Hepatocyte (in vitro differentiated cells): ENCODE measurements at places on chromosomes 1 and 21.
A peak's percentile ranks its signal among the peaks of the same experiment; 100 is the strongest.

DNA sequence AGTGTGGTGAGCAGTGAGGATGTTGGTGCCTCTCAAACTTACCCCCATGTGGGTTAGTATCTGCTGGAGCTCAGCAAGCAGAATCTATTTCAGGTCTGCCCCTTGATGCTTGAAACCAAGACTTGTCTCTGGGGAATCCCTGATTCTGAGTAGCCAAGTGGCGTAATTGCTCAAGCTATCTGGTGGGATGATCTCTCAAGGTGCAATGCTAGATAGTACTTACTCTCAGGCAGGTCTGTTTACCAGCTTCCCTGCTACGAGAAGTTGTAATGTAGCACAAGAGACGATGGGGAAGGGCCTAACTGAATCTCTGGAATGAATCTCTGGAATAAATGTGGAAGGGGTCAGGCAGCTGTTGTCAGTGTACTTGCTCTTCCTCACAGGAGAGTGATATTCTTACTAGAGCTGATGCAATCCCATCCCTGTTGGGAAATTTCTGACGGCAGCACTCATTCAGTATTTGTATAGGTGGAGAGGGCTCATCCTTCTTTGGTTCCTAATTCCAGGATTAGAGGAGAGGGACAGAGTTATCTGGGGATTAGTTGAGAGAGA lies 65.4 kb downstream of the MACF1 start:
- peak; percentile 37 for DNase-seq

- DNase-seq, result no peak
Measured at GRCh38 chr1:60936591-60937342, 145.6 kb upstream of the NFIA start.

GRCh38 chr1:109990302-109990653 lies 5.7 kb downstream of the AHCYL1 start:
- DNase-seq, result no peak

DNA sequence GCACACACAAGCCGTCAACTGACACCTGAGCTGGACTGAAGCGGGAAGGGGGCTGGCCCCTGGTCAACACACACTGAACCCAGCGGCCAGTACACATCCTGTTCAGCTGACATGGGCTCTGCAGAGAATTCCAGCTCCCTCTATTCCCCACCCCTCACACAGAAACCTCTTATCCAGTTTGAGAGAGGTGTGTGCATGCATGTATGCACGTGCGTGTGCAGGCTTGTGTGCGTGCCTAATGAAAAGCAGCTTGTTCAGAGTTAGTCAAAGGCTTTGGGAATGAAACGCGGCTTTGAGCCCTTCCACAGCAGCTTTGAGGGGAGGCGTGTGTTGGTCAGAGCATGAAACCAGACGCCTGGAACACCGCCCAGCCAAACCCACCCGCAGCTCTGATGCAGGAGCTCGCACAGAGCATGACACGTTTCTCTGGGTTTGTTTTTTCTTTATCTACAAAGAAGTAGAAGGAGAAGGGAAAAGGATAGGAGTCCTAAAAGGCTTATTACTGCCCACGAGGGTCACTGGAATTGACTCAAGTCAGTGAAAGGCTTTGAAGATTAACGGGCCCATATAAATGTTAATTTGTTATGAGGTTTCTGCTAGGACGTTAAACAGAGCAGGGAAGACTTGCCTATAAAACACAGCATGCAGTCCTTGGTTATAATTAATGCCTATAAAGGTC lies 184.2 kb downstream of the ETS2 start:
- DNase-seq, result peak; percentile 88

- DNase-seq, result no peak
Measured at GRCh38 chr1:147214842-147215539, 10.1 kb downstream of the FMO5 start.

DNA sequence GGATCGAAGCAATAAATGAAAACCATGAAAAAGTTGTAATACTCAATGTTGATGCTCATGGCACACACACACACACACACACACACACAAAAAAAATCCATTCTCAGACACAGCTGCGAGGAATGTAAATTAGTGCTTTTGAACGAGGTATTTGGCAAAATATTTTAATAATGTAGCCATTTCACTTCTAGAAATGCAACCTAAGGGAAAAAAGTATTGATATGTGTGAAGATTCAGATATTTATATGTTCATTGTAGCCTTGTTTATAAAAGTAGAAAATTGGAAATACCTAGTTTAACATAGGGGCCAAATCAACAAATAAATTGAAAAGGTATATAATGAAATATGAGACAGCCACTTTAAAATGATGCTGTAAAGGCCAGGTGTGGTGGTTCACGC lies 3.8 kb downstream of the PLEKHA6 start:
- DNase-seq, result no peak

- DNase-seq, result no peak
Measured at GRCh38 chr1:176670853-176671252, 207.9 kb downstream of the PAPPA2 start.

DNA sequence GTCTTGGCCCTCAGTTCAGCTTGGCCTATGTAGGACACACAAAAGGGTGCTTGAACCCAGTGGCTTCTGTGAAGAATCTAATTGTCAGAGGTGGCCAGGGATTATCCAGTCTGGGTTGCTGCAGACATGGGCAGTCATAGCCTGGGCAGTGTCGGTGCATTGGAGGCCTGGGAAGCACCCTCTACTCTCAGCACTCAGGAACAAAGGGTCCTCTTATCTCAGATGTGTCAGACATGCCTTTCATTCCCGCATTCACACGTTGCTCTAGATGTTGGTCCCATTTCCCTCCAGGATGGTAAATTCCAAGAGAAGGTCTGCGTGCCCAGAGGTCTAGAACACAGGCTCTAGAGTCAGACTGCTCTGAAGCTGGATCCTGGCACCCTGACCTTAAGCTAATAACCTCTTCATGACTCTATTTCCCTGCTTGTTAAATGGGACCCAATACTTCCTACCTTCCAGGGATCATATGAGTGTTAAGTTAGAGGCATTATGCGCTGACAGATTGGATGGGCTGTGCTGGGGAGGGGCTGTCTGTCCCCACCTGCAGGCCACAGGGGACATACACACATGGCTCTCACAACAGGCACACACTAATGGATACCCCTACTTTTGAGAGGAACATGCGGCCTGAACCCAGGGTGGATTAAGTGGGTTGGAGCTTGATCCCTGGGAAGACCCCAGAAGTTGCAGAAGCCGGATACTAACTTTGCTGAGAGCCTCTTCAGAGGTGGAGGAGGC lies 16.5 kb upstream of the EDN2 start:
- DNase-seq, result no peak

DNA sequence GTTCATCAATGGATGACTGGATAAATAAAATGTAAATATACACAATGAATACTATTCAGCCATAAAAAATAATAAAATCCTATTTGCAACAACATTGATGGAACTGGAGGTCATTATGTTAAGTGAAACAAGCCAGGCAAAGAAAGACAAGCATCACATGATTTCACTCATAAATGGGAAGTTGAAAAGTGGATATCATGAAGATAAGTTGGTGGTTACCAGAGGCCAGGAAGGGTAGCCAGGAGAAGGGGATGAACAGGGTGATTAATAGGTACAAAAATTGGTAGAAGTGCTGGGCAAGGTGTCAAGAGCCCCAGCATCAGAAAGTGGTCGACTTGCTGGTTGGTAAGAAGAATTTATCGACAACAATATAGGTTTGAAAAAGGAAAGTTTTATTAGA lies 1.3 kb upstream of the PARK7 start:
- DNase-seq, result no peak

- no peak for DNase-seq
Measured at GRCh38 chr1:184417916-184418315, 31.1 kb downstream of the C1orf21 start.

GRCh38 chr1:7931446-7931812 lies 9.2 kb downstream of the TNFRSF9 start:
- no peak for DNase-seq

DNA sequence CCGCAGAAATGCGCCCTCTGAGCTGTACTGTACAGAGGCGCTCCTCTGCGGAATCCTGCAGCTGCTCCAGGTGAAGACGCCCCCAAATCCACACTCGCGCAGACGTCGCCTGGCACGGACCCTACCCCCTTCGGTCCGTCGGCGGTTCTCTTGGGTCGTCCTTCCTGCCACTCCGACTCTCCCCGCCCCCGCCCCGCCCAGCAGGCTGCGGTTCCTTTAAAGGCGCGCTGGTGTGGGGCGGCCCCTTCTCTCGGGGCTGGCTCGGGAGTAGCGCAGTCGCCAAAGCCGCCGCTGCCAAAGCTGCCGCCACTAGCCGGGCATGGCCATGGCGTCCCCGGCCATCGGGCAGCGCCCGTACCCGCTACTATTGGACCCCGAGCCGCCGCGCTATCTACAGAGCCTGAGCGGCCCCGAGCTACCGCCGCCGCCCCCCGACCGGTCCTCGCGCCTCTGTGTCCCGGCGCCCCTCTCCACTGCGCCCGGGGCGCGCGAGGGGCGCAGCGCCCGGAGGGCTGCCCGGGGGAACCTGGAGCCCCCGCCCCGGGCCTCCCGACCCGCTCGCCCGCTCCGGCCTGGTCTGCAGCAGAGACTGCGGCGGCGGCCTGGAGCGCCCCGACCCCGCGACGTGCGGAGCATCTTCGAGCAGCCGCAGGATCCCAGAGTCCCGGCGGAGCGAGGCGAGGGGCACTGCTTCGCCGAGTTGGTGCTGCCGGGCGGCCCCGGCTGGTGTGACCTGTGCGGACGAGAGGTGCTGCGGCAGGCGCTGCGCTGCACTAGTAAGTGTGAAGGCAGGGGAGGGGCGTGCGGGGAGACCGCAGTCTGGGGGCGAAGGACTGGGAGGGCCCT lies at the start of gene RASSF5:
Gene RASSF5 (plus strand): TSS at position 248 of the 846 bp plus-strand sequence. CDS start 72 bp downstream, at position 320.
- peak; percentile 51 for DNase-seq

GRCh38 chr1:184870319-184870718 lies 104.0 kb downstream of the NIBAN1 start:
- DNase-seq, result no peak

DNA sequence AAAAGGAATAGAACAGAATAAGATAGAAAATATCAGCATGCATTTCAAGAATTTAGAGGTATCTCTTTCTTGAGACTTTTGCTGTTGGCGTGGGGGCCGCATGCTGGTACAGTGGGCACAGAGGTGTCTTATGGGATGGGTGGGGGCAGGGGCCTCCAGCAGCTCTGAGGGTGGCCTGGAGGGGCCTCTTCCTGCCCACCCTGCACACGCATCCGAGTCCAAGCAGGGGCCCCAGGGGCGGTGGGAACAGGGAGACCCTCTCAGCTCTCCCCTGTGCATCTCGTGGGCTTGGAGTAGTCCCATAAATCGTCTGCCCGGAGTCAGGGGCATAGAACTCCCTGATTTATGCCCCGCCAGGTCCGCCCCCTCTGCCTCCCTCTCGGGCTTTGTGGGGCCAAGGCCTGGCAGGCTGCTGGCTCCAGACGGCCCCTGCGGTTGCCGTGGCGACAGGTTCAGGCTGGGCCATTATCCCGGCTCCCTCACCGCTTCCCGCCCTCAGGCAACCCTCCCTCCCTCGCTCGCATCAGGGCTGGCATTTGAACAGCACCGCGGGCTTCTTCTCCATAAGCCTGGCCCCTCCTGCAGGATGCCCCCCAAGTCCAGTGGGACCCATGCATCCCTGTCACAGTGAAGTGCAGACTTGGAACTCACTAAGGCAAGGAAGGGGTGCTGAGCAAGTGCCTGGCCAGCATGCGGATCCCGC lies 133.2 kb upstream of the ZBTB40 start:
- peak; percentile 64 for DNase-seq

DNA sequence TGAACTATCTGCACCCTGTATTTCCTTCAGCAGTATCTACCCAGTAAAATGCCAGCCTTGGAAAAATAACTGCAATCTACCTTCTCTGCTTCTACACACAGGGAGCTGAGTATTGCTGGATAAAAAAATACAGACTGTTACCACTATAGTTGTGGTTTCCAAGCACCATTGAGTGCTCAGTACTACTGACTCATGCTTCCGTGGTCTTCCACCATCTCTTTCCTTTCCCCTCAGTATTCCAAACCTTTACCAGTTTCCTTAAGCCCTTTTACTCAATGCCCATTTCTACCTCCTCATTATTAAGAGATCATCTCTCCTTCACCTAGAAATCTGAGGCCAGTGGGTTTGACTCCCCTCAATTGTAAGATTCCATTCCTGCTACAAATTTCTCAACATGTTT lies 23.8 kb downstream of the GLMN start:
- no peak for DNase-seq

DNA sequence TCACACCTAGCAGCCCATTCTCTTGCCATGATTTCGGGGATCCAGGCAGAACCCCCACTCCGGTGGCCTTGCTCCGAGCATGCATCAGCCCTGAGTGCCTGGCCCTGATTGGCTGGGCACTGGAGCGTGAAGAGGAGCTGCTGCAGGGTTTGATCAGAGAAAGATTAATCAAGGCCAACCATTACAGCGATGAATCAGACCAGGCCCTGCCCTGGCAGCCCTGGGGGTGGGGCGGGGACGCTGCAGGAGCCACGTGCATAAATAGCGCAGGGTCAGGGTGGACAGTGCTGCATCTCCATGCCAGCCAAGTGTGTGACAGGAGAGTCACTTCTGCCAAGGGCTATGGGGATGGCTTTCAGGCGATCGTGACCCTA lies 3.4 kb upstream of the FAM131C start:
- no peak for DNase-seq

DNA sequence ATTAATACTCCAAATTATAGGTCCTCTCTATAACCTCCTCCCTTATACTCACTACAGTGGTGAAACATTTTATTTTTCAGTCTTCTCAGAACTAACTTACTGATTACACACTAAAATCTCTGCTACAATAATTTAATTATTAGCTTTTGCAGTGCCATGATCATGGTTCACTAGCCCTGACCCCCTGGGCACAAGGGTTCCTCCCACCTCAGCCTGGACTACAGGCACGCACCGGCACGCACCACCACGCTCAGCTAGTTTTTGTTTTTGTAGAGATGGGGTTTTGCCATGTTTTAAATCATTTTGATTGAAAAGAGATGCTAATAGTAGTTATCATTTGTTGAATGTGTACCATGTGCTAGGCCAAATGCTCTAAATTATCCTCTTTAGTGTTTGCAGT lies 6.3 kb downstream of the PATJ start:
- no peak for DNase-seq

DNA sequence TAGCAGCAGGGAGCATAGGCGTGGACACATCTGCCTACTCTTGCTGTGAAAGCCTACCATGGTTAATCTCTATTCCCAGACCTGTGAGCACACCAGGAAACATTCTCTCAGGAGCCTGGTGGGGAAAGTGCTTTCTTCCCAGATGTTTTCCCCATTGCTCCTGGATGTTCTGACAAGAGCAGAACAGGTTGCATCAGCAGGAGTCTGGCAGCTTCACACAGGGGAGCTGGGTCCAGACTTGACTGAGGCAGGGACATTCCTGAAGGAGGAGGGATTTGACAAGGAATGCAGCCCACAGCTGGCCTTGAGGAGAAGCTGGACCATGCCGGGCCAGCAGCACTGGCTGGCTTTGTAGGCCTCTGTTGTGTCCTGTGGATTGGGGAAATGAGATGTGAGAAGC lies 21.0 kb upstream of the ARTN start:
- peak; percentile 53 for DNase-seq

GRCh38 chr1:226599636-226600238 lies 51.2 kb downstream of the STUM start:
- DNase-seq, result no peak

DNA sequence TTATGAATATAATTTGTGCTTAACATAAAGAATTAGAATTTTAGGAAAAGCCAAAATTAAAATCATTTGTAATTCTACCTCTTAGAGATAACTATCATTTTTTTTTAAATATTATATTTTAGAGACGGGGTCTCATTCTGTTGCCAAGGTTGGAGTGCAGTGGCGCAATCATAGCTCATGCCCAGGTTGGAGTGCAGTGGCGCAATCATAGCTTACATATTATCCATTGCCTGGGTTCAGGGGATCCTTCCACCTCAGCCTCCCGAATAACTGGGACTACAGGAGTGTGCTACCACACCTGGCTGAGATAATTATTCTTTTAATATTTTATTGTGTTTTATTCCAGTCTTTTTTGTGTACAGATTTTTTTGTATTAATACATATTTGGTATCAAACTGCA lies 8.3 kb downstream of the RASAL2 start:
- DNase-seq, result no peak

GRCh38 chr1:168742994-168743650 lies 14.1 kb upstream of the DPT start:
- no peak for DNase-seq
